ENCODE measurements at places on chromosomes 2 and 18.

- DNase-seq, result no peak
Observed at GRCh38 chr2:128024816-128025215, 3.0 kb downstream of the SAP130 start.

GRCh38 chr2:63522950-63523349, 65.3 kb downstream of the WDPCP start:
- DNase-seq, result peak; percentile 47

GRCh38 chr2:120005834-120006521, 6.9 kb upstream of the EPB41L5 start:
- peak; percentile 11 for DNase-seq

DNA sequence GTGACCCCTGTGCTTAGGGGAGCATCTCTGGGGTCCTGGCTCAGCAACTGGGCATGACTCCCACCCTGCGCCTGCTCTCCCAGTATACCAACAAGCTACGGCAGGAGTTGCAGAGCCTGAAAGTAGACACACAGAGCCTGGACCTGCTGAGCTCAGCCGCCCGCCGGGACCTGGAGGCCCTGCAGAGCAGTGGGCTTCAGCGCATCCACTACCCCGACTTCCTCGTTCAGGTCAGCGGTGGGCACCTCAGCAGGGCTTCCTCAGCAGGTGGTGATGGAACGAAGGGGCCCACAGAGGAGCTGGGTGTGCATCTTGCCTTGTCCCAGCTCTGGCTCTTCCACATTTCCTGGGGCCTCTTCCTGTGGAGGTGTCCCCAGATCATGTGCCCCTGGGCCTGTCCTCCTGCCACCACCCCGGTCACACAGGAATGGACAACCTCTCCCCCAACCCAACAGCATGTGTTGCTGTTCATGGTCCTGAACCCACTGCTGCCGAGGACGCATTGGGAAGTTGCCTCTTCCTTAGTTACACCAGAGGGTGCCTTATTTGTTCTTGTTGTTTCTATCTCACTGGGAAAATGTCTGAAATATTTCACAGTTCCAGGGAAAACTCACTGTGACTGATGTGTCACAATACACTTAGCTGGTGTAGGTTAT, 10.8 kb downstream of the PROM2 start:
- no peak for DNase-seq

DNA sequence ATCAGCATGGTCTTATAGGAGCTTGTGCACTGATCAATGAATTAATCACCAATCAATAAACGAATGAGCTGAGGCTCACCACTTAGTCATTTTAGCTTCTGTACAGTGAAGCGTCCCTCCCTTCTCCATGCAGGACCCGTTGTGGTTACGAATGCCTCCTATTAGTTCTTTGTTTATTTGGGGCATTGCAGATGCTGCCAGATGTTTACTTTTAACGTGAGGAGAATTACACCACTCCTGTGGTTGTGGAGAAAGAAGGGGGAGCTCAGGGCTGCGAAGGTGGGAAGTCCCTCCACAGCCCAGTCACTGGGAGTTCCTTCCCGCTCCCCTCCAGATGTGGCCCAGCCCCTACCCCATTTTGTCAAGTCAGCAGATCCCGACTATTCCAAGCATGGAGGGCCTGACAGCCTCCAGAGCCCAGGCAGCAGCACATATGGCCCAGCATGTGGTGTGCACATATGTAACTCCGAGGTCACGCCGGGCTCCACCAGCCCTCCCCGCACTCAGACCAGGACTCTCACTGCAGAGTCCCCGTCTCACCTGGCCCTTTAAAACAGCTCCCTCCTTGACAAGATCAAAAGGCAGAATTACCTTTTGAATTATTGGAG, 20.9 kb downstream of the PKDCC start:
- DNase-seq, result no peak

GRCh38 chr2:25361261-25362048, 19.7 kb upstream of the DNMT3A start:
- DNase-seq, result no peak

GRCh38 chr2:204110338-204110741, 173.8 kb downstream of the ICOS start:
- no peak for DNase-seq

- DNase-seq, result no peak
Observed at GRCh38 chr2:221792971-221793521, 220.9 kb upstream of the EPHA4 start.

GRCh38 chr18:39172695-39173421, 1607.3 kb upstream of the CELF4 start:
- no peak for DNase-seq

- DNase-seq, result peak; percentile 97
Observed at GRCh38 chr2:180656455-180656847, 324.0 kb upstream of the UBE2E3 start.

DNA sequence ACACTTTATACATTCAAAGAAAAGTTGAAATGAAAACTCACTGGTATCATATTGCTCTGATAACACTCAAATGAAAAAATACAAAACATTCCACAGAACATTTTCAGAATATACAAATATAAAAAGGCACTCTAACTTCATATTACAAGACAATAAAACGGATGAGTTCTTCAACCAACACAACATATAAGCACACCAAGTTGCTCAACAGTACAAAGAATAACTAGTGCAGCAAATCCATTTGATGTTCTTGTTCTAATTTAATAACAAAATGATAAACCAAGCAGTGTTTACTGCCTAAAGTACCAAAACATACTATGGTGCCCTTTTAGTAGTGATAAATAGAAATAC, 60.8 kb upstream of the PGAP1 start:
- DNase-seq, result peak; percentile 10

DNA sequence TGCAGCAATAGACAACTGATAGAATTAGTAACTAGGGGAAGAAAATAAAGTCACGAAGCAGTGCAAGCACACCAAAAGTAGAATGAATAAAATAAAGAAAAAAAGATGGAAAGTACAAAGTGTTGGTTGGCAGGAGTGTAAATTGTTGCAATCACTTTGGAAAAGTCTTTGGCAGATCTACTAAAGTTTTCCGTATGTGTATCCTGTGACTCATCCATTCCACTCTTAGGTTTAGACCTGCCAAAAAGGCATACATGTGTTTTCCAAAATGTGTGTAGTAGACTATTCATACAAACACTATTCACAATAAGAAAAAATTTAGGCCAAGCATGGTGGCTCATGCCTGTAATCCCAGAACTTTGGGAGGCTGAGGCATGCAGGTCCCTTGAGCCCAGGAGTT, 282.1 kb upstream of the FSIP2 start:
- peak; percentile 64 for DNase-seq
